CD4-positive, alpha-beta T cell (primary cell): ENCODE measurements at places on chromosomes 16 and 17.

GRCh38 chr16:80754476-80754875 is 49.9 kb downstream of the CDYL2 start:
- H3K36me3 ChIP-seq = no peaks in the 10 kb centered on the region
- no peaks in the 10 kb centered on the region for H3K27me3 ChIP-seq
- H3K4me3 ChIP-seq = no peak overlapping the region
- DNase-seq = no peak
- H3K27ac ChIP-seq = no peak overlapping the region

GRCh38 chr17:31690151-31690551 is 168.9 kb downstream of the COPRS start:
- H3K36me3 ChIP-seq = no peaks in the 10 kb centered on the region
- H3K4me3 ChIP-seq = no peak overlapping the region
- H3K27me3 ChIP-seq = no peaks in the 10 kb centered on the region
- DNase-seq = no peak
- H3K4me1 ChIP-seq = no peaks in the 10 kb centered on the region

DNA sequence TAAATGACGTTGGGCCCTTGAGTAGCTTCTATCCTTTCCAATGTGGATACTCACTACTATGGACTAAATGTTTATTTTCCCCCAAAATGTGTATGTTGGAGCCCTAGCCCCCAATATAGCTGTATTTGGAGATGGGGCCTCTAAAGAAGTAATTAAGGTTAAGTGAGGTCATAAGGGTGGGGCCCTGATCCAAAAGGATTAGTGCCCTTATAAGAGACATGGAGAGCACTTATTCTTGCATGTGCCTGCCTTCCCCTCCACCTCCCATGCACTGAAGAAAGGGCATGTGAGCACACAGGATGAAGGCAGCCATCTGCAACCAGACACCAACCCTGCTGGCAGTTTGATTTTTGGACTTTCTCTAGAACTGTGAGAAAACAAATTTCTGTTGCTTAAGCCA is 115.7 kb upstream of the MED13 start:
- no peaks in the 10 kb centered on the region for H3K36me3 ChIP-seq
- no peak overlapping the region for H3K27ac ChIP-seq
- H3K27me3 ChIP-seq = no peaks in the 10 kb centered on the region
- no peaks in the 10 kb centered on the region for H3K4me1 ChIP-seq
- H3K4me3 ChIP-seq = no peak overlapping the region
- DNase-seq = no peak

- DNase-seq = no peak
- no peak overlapping the region for H3K27ac ChIP-seq
- H3K27me3 ChIP-seq = no peaks in the 10 kb centered on the region
- H3K4me1 ChIP-seq = peaks cover 59% of the 10 kb centered on the region
Observed at GRCh38 chr17:65035191-65035590, 21.3 kb downstream of the GNA13 start.

- H3K4me3 ChIP-seq = no peak overlapping the region
- H3K4me1 ChIP-seq = no peaks in the 10 kb centered on the region
- no peaks in the 10 kb centered on the region for H3K36me3 ChIP-seq
- no peak overlapping the region for H3K27ac ChIP-seq
Observed at GRCh38 chr17:78940258-78940657, 15.1 kb upstream of the TIMP2 start.

DNA sequence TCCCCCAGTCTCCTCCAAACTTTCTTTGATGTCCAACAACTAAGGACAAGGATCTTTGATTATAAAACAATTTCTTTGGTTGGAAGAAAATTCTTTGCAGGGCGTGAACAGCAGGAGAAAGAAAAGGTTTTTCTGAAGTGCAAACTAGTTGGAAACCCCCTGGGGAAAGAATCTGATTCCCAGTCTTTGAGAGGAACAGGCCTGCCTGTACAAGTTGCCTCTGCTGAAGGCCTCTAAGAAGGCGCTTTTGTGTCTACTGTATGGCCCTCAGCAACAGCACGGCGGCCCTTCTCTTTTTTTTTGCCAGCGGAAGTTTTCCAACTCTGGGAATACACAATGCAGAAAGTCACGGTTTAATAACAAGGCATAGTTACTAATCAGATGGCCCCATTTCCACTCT is 14.0 kb downstream of the RNF43 start:
- no peaks in the 10 kb centered on the region for H3K27me3 ChIP-seq
- no peak overlapping the region for H3K4me3 ChIP-seq
- no peaks in the 10 kb centered on the region for H3K36me3 ChIP-seq
- no peaks in the 10 kb centered on the region for H3K4me1 ChIP-seq
- no peak overlapping the region for H3K27ac ChIP-seq
- no peak for DNase-seq
